ENCODE measurements at places on chromosomes 4 and X.

DNA sequence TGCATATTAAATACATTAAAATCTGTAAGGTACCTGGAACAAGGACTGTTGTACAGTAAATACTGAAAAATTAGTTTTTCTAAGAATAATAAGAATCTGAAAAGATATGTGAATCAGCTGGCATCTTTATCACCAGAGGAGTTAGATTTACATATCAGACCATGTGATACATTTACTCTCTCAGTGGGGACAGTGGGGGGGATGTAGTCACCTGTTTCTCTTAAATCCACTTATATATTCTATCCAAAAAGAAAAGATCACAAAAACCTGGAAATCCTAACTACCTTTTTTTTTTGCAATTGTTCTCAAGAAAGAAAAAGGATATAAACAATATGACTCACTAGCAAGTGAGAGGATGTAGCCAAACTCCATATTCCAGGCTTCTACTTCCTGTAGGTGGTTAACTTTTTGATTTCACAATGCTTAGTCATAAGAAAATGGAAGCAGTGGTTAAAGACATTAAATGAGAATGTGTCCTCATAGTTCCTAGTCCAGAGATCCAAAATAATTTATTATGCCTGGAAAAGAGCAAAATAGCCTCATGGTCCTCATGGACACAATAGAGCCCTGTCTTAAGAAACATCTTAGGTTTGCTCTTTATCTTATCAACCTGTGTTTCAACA lies 22.5 kb upstream of the MYOZ2 start:
- no peak for DNase-seq

DNA sequence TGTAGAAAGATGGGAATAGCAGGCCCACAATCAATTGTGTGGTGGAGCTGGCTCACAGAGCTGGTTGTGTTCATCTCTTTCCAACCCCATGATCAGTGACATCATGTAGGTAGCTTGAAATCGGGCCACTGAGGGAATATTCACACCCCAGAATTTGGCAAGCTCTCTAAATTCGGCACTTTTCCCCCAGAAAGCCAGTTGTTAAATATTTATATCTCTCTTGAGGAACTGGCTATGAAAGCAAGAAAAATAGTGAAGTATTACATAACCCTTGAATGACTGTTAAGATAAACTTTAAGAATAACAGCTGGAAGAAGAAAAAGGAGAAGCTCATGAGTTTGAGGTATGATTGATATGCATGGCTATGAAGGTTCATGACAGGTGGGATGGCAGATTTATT lies 38.9 kb downstream of the GPRIN3 start:
- DNase-seq, result no peak

GRCh38 chrX:28491941-28492340 lies 95.3 kb upstream of the IL1RAPL1 start:
- no peak for DNase-seq

- no peak for DNase-seq
Measured at GRCh38 chr4:152962150-152962549, 26.0 kb downstream of the FHDC1 start.

GRCh38 chr4:147789596-147789995 lies 57.7 kb downstream of the ARHGAP10 start:
- no peak for DNase-seq

- no peak for DNase-seq
Measured at GRCh38 chr4:5976431-5976830, 41.8 kb downstream of the C4orf50 start.

GRCh38 chr4:985123-985830 lies 1.6 kb upstream of the IDUA start:
- DNase-seq, result peak; percentile 41

DNA sequence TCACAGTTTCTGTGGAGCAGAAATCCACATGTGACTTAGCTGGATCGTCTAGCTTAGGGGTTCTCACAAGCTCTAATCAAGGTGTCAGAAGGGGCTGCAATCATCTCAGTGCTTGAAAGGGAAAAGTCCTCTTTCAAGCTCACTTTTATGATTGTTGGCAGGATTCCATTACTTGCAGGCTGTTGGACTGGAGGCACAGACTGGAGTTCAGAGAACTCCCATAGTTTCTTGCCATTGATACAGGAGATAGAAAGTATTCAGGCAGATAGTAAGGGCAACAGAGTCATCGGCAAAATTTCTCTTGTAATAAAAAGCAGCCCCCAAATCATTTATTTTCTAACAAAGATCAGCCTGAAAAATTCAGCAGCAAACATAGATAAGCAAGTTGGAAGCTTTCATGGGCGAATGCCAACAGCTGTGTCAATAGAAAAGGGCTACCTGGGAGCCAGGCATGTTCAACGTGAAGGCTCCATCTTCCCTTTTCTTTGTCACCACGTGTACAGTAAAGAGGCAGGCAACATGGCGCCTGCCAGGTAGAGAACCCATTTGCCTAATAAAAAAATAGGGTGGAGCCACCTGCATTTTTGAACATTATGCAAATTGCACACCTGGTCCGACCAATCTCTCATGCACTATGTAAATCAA lies 64.4 kb downstream of the CXCL13 start:
- DNase-seq, result no peak

GRCh38 chr4:186172546-186172945 lies 18.8 kb upstream of the CYP4V2 start:
- DNase-seq, result no peak

DNA sequence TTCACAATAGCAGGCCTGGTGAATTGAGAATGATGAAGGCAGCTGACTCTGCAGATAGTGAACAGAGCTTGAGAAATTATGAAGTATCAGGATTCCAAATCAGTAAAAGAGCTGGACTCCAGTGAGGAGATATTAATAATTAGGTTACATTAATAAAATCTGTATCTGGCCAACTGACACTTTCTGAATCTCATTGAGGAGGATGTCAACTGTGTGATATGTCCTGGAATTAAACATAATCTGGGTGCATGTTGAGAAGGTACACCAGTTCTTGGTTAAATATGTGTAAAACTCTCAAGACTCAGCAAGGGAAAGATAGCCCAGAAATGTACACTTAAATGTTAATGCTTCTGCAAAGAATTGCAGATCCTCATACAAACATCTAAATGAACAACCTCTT lies 177.8 kb upstream of the SFRP2 start:
- no peak for DNase-seq

- DNase-seq, result no peak
Measured at GRCh38 chr4:83340692-83341343, 6.2 kb upstream of the HPSE start.

- no peak for DNase-seq
Measured at GRCh38 chr4:104938624-104939023, 208.1 kb upstream of the TET2 start.

- DNase-seq, result no peak
Measured at GRCh38 chr4:177322266-177322665, 12.6 kb downstream of the NEIL3 start.

DNA sequence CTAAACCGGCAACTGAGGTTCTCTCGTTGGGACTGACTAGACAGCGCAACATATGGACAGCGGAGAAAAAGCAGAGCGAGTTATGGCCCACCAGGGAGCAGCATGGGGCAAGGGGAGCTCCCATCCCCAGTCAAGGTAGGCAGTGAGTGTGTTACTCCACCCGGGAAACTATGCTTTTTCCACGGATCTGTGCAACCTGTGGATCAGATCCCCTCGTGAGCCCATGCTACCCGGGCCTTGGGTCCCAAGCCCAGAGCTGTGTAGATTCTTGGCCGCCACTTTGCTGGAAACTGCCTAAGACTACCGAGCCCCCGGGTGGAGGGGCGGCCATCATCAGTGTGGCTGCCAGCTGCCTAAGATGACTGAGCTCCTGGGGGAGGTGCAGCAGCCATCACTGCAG lies 140.9 kb downstream of the PAPSS1 start:
- no peak for DNase-seq

- DNase-seq, result no peak
Measured at GRCh38 chr4:87251106-87251505, 30.7 kb upstream of the KLHL8 start.

- no peak for DNase-seq
Measured at GRCh38 chrX:139086246-139086645, 374.7 kb upstream of the FGF13 start.

- no peak for DNase-seq
Measured at GRCh38 chrX:20128670-20129069, 12.0 kb upstream of the MAP7D2 start.

- DNase-seq, result no peak
Measured at GRCh38 chr4:140099983-140100382, 54.0 kb downstream of the MAML3 start.

DNA sequence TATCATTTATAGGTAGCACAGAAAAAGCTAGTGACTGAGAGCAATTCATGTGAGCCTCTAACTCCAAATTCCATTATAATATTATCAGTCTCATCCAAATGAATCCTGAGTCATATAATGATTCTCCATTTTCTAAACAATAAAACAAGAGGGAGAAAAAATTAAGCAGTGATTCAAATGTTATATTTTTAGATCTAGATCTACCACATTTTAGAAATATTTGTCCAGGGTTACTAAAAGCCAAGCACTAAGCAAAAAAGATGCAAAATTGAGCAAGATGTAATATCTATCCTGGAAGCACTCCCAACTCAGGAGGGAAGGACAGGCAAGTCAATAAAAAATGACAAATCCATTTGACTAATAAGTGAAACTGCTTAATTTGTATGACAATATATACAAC lies 172.8 kb downstream of the FBXW7 start:
- no peak for DNase-seq

- DNase-seq, result no peak
Measured at GRCh38 chr4:148006001-148006400, 274.1 kb downstream of the ARHGAP10 start.

GRCh38 chrX:10117864-10118377 lies 38.9 kb upstream of the CLCN4 start:
- no peak for DNase-seq

DNA sequence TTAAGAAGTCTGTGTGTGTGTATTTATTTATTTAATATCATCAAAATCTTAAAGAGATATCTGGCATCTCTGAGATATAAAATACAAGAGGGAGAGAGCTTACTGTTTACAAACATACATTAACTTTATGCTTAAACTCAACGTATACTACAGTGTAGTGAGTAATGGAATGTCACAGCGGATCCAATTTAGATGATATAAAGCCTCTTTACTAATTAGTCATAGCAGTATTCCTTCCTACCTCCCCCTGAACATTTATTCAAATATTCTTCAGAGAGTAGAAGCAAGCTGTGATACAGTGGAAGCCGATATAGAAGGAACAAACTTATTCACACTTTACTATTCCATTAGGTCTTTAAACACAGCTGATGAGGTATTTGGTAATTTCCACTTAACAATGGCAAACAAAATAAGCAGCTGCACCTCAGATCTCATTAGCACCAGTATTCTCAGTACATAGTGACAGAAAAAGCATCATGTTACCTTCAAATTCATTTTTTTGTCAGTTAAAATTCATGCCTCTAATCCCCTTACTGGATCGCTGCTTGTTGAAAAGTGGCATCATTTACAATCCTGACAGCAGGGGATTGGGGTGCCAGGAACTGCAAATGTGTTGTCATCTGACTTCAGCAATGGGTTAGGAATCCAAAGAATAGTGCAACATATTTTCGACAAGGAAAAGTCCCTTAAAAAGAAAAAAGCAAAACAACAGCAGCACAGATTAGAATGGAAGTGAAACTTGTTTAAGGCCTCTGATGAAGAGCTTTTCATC lies 658.7 kb upstream of the EPHA5 start:
- no peak for DNase-seq

DNA sequence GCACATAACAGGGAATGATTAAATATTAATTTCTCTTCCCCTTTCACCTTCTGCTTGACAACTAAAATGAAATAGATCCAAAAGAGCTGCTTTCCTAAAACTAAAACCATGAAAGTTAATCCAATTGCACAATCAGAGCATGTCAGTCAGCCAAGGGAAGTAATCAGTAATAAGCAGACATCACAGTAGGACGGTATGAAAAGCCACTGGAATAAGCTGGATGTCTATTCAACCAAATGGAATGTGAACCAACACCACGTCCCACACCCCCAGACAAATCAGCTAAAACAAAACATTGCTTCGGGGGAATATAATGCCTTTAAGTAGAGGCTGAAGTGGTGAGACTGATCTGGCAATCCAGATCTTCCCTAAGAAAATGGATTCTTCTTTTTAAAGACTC lies 859.4 kb upstream of the FTHL17 start:
- no peak for DNase-seq

- DNase-seq, result no peak
Measured at GRCh38 chrX:150254909-150255308, 108.2 kb upstream of the MAMLD1 start.

DNA sequence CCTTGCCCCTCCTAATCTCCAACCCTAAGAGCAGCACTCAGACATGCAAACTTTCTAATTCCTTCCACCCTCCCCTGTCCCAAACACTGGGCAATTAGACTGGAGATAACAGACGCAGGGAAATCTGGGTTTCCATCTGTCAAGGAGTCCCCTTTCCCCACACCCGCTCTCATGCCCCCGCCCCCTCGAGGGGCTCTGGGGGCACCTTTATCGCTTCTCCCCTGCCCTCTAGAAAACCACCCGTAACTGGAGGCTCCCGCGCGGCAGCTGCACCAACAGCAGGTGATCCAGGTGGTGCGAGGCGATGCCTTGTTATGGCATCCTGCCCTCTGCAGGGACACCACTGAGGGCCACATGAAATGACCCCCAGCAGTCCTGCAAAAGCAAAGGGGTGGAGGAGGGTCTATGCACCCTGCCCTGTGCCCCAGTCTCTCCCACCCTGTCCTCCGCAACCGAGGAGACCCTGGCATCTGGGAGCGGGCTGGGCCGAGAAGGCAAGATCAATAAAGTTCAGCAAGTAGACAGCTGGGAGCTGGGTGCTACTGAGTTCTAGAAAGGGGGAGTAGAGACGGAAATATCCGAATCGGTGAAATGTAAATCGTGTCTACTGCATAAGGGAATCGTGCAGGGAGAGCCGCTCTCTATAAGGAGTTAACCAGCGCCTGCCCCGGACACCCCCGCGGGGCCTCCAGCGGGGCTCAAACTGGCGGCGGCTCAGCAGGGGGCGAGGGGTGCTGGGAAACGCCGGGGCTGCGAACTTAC lies 1.6 kb downstream of the KCTD8 start:
- no peak for DNase-seq

GRCh38 chr4:39521253-39521919 lies 5.9 kb downstream of the UGDH start:
- DNase-seq, result no peak

DNA sequence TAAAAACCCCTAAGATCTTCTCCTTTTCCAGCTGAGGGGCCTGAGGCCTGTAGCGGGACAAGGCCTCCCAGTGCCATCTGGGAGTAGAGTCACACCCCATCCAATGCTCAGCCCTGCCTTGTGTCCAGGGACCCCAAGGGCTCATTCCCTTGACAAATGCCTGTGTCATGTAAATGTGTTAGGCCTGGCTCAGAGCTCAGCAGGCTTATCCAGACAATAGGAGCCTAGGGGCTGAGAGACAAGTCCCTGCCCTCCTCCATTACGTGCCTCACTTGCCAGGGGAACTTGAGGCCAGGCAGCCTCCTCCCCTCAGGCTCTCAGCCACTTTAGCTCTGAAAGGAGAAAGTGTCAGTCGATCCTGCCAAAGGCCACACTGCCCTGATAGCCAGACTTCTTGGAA lies 166.8 kb upstream of the MAMLD1 start:
- no peak for DNase-seq

GRCh38 chr4:40582413-40582812 lies 47.3 kb downstream of the RBM47 start:
- no peak for DNase-seq

- DNase-seq, result no peak
Measured at GRCh38 chrX:40146262-40147125, 48.7 kb upstream of the BCOR start.

GRCh38 chr4:101201421-101201820 lies 145.9 kb downstream of the PPP3CA start:
- no peak for DNase-seq

GRCh38 chrX:28848707-28849106 lies 261.5 kb downstream of the IL1RAPL1 start:
- no peak for DNase-seq
